ENCODE measurements at places on chromosomes 4 and X.

- peaks cover 32% of the 10 kb centered on the region for H3K36me3 ChIP-seq
- peak overlapping the region; percentile 29 for H3K4me3 ChIP-seq
- peaks cover 46% of the 10 kb centered on the region for H3K4me1 ChIP-seq
- peak overlapping the region; percentile 96 for H3K27ac ChIP-seq
- no peaks in the 10 kb centered on the region for H3K27me3 ChIP-seq
Measured at GRCh38 chr4:113645771-113646441, 115.6 kb downstream of the CAMK2D start.

DNA sequence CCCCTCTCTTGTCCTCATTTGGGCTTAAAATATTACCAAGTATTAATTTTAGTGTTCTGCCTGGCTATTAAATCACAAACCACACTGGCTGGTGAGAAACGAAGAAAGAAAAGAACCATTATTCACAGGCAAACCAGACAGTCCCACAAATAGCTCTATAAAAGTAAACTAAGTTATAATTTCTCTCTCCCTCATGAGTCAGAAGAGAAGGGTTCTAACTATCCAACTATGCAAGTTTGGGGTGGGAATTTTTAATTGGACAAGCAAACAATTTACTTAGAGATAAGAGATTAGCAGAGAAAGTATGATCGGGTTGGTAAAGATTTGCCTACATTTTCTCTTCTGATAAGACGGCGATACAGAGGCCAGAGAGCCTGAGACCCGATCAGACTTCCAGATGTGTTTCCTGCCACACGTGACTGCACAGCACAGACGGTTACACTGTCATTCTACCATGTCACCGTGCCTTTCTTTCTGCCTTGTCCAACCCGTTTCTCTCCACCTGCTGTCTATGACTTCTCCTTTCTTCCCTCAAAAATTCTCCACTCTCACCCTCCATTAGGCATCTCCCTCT is 52.3 kb downstream of the MEPE start:
- no peak overlapping the region for H3K4me3 ChIP-seq
- no peaks in the 10 kb centered on the region for H3K36me3 ChIP-seq
- no peaks in the 10 kb centered on the region for H3K27me3 ChIP-seq
- peaks cover 10% of the 10 kb centered on the region for H3K4me1 ChIP-seq

DNA sequence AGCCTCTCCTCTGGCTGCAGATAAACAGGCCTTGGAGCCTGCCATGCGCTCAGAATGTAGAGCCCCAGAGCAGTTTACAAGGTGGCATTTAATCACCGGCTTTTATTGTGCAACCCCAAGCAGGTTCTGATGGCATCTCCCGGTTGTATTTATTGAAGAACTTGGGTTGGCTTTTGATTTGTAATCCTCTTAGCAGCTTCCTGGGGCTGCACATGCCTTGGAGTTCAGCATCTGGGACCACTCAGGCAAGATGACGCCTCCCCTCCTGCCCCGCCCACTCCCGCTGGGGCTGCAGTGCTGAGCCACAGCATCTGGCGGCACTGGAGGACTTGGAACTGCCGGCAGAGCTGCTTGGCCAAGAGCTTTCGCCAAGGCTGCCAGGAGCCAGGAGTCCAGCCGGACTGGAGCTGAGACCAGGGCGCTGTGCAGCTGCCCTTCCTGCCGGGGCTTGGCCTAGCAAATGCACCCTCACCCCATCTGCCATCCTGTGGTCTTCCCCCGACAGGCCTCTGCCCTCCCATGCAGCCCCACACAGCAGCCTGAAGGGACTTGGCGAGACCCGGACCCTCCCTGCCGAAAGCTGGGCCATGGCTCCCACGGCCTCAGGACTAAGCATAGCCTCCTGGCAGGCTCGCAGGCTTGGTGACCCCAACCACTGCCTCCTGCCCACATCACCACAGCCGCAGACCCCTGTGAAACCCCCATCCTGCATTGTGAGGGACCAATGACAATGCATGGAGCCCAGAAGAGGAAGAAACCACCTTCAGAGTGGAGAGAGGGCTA is 5.4 kb downstream of the HTRA3 start:
- H3K4me3 ChIP-seq, result no peak overlapping the region
- no peak for DNase-seq
- no peak overlapping the region for H3K27ac ChIP-seq
- H3K4me1 ChIP-seq, result peaks cover 7% of the 10 kb centered on the region
- H3K36me3 ChIP-seq, result no peaks in the 10 kb centered on the region

DNA sequence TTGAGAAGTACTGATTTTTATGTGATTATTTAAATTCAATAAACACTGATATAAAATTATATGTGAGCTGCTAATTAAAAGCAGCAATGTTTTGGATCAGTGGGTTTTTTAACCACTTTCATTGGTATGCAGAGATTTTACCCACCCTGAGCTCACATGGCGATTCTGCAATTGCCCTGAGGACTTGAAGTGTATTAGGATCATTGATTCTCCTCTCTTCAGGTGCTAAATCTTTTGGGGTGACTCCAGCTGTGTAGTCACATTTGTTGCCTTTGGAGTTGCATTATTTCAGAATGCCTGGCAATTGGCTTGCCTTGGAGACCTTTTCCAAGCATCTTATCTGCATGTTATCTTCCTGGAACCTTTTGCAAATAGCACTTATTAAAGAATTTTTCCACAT is 51.3 kb downstream of the UGT8 start:
- H3K27me3 ChIP-seq, result no peaks in the 10 kb centered on the region
- H3K4me3 ChIP-seq, result no peak overlapping the region
- H3K4me1 ChIP-seq, result peaks cover 28% of the 10 kb centered on the region

DNA sequence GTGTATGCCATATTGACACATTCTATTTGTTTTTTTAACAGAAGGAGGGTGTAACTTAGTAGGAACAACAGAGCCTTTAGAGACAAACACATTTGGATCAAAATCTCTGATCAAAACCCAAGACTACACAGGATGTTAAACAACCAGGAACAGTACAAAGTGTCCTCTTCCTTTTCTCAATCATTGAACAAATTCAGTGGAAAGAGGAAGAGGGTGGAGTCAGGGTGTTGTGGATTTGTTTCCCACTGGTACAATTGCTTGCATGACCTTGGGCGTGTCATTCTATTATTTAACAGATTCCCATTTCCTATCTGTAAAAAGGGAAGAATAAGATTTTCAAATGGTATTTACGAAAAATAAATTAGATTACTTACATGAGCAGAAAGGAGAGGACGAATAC is 1162.8 kb upstream of the PRKX start:
- DNase-seq, result no peak
- H3K4me3 ChIP-seq, result no peak overlapping the region
- H3K36me3 ChIP-seq, result no peaks in the 10 kb centered on the region
- H3K4me1 ChIP-seq, result no peaks in the 10 kb centered on the region
- no peaks in the 10 kb centered on the region for H3K27me3 ChIP-seq

DNA sequence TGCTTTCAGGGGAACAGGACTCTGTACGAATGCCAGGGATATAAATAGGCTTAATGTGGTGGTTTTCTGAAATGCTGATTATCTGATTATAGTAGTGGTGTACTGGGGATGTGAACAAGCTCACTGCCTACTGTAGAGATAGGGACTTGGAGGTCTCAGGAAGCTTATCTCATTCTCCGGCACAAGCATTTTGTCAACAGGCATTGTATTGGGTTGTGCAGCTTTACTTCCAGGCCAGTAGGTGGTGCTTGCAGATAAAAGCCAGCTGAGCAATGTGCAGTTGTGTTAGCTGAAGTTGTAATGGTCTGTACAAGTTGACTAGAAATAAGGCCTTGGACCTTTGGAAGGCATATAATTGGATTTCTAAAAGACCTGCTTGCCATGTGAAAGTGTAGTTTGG is 49.5 kb upstream of the TMLHE start:
- peak; percentile 1 for DNase-seq
- H3K36me3 ChIP-seq, result no peaks in the 10 kb centered on the region
- H3K4me3 ChIP-seq, result no peak overlapping the region
- no peaks in the 10 kb centered on the region for H3K27me3 ChIP-seq
- H3K4me1 ChIP-seq, result no peaks in the 10 kb centered on the region
- H3K27ac ChIP-seq, result no peak overlapping the region

DNA sequence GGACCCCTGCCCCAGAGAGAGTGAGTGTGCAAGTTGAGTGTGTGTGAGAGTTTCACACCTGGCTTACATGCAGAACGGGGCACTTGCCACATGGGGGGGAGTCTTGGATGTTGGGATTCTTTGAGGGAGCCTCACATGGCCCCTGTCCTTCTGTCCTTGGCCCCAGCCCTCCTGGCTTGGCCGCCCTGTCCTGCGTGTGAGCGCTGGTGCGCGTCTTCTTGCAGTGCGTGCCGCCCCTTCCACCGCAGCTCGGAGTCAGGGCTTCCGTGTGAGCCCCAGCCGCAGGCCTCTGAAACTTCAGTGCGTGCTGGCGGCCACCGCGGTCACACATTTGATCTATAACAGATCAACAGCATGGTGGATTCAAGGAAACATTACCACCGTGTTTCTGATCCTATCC is 30.1 kb upstream of the HGFAC start:
- H3K4me3 ChIP-seq, result no peak overlapping the region
- H3K27ac ChIP-seq, result no peak overlapping the region
- no peak for DNase-seq
- H3K4me1 ChIP-seq, result peaks cover 5% of the 10 kb centered on the region
- no peaks in the 10 kb centered on the region for H3K27me3 ChIP-seq

GRCh38 chr4:8085491-8086117 is 73.0 kb downstream of the ABLIM2 start:
- H3K36me3 ChIP-seq, result no peaks in the 10 kb centered on the region
- no peak for DNase-seq
- no peak overlapping the region for H3K27ac ChIP-seq
- H3K27me3 ChIP-seq, result peaks cover 24% of the 10 kb centered on the region
- peaks cover 2% of the 10 kb centered on the region for H3K4me1 ChIP-seq
- H3K4me3 ChIP-seq, result no peak overlapping the region

- H3K4me3 ChIP-seq, result no peak overlapping the region
- H3K27ac ChIP-seq, result no peak overlapping the region
Measured at GRCh38 chr4:110119337-110119736, 79.1 kb downstream of the ELOVL6 start.

- peaks cover 8% of the 10 kb centered on the region for H3K4me1 ChIP-seq
- H3K36me3 ChIP-seq, result no peaks in the 10 kb centered on the region
- peak overlapping the region; percentile 83 for H3K4me3 ChIP-seq
- H3K27ac ChIP-seq, result no peak overlapping the region
- no peak for DNase-seq
Measured at GRCh38 chr4:680551-680927, 6.2 kb downstream of the MYL5 start.

DNA sequence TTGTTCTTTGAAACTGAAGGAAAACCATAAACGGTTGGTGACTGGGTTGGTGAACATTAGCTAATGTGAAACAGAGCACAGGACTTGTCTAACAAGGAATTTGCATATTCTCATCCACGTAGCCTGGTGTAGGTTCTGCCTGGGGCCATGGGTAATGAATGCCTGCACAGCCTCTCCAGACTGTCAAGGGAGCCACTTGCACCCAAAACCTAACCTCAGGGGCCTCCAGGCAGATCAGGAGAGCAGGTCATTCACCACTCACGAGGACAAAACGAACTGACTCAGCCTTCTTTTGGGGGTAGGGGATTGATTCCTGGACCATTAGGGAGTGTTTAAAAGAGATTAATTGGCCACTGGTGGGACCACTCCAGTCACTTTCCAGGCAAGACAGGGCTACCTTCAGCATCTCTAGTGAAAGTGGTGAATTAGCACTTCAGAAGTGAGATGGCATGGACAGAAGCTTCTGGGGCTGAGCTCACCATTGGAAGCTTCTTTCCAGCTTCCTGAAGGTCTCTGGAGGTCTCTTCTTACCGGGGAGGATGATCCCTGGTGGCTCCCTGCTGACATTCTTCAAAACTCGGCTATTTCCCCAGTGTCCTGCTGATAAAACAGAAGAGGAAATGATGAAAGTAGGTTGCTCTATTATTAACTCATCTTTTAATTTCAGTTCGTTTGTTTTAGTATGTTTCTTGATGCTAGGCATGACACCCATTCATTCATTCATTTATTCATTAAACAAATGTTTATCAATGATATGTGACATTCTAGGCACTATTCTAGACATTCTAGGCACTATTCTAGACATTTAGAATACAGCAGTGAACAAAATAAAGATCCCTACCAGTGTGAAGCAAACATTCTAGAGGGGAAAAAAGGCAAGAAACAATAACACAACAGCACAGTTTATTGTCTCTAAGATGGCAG is 104.5 kb upstream of the LNX1 start:
- no peaks in the 10 kb centered on the region for H3K27me3 ChIP-seq
- no peak overlapping the region for H3K4me3 ChIP-seq
- H3K27ac ChIP-seq, result no peak overlapping the region
- H3K4me1 ChIP-seq, result peaks cover 2% of the 10 kb centered on the region
- no peak for DNase-seq
- no peaks in the 10 kb centered on the region for H3K36me3 ChIP-seq

GRCh38 chr4:31530555-31530954 is 810.4 kb downstream of the PCDH7 start:
- no peaks in the 10 kb centered on the region for H3K4me1 ChIP-seq
- no peaks in the 10 kb centered on the region for H3K36me3 ChIP-seq
- no peak overlapping the region for H3K27ac ChIP-seq
- H3K4me3 ChIP-seq, result no peak overlapping the region
- no peaks in the 10 kb centered on the region for H3K27me3 ChIP-seq

DNA sequence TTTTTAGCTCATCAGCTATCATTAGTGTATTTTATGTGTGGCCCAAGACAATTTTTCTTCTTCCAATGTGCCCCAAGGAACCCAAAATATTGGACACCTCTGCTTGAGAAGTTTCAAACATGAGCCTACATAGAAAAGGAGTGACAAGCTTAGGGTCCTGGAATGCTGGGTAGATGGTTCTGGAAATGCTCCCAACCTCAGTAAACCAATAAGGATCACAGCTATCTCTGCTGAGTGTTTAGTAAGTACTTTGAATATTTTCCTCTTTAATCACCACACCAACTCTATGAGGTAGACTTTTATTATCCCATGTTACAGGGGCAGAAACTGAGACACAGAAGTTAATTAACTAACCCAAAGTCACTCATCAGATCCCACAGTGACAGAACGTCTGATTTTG is 164.9 kb upstream of the KLF3 start:
- H3K4me3 ChIP-seq, result no peak overlapping the region
- peaks cover 7% of the 10 kb centered on the region for H3K4me1 ChIP-seq
- peaks cover 17% of the 10 kb centered on the region for H3K27me3 ChIP-seq
- no peak overlapping the region for H3K27ac ChIP-seq
- H3K36me3 ChIP-seq, result no peaks in the 10 kb centered on the region

DNA sequence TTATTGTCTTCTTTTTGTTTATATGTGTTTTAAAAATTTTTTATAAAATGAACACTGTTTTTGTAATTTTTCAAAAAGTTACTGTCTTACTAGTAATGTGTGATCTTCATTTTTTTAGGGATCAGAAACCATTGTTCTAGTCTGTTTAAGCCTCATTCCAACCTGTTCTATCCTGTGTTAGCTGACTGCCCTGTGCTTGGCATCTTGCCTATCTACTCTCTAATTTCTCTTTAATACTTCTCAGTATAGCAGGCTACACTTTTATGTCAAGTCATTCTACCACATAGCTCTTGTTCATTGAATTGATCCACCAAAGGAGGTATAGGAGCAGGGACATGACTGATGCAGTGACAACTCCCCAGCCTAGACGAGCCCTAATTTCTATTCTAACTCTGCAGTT is 70.2 kb upstream of the PLS3 start:
- H3K27me3 ChIP-seq, result no peaks in the 10 kb centered on the region
- H3K36me3 ChIP-seq, result no peaks in the 10 kb centered on the region
- H3K4me3 ChIP-seq, result no peak overlapping the region
- H3K27ac ChIP-seq, result no peak overlapping the region
- no peaks in the 10 kb centered on the region for H3K4me1 ChIP-seq
